ENCODE measurements at places on chromosomes 4 and X.

DNA sequence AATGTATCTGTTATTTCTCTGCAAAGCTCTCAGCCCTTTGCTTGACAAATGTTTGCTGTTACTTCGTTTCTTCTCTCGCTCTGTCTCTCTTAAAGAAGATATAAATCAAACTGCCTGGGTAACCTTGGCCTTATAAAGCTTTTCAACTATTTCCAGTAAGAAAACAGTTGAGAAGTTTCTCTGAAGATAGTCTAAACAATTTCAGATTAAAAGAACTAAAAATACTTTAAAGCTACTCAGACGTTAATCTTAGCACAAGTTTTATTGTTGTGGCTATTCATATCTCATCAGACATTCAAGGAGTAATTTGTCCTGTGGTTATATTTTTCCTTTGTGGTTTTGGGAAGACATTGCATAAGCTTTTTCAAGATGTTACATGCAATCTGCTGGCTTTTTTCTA is 22.6 kb downstream of the HOPX start:
- DNase-seq, result no peak

- peak; percentile 58 for DNase-seq
These were observed 19.0 kb downstream of the COX7B2 start for GRCh38 chr4:46890056-46890455.

- DNase-seq, result no peak
These were observed 11.4 kb upstream of the TAPT1 start for GRCh38 chr4:16237715-16238114.

DNA sequence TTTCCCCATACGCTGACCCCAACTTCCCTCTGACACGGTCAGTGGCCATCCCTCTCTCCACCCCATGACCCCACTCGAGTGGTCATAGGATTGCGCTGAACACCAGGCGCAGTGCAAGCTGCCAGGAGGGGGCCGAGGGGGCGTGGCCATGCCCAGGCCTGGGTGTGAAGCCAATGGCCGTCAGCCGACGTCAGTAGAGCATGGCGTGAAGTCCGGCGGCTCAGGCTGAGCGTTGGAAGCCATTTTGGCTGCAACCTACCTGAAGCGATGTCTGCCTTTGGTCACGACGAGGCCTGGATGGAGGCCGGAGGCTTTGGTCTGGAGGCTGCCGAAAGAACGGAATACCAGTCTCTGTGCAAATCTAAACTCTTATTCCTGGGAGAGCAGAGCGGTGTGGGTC is at the start of gene RAB41:
Gene RAB41, plus strand, starts transcription at position 222 of the 400 bp plus-strand sequence. Its CDS starts 46 bp downstream, at position 268.
- DNase-seq, result no peak

DNA sequence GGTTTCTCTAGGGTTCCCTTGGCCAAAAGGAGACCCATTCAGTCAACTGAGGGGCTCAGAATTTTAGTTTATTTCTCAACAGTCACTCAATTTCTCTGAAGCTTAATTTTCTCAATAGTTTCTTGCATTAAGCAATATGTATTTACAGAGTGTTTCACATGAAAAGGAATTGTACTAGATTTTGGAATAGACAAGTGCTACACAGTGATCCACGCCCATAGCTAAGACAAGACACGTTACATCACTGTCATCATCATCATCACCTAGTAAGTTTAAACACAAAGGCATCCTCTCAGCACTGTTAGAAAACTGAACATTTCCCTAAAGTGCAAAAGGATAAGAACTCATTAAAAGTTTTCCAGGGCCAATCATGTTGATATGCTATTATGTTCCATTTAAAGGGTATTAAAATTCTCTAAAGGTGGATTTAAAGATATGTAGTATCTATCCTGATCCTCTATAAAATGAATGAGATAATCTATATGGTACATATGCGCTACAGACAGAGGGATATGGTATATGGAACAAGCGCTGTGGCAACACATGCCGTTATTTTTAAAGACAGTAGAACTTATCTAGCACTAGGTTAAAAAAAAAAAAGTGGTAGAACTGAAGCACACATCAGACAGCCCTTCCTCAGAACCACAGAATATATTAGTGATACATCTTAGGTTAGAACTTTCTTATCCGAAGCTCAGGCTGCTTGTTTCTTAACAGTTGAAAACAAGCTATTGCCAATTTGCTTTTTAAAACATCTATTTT is 12.1 kb downstream of the PPA2 start:
- DNase-seq, result no peak

DNA sequence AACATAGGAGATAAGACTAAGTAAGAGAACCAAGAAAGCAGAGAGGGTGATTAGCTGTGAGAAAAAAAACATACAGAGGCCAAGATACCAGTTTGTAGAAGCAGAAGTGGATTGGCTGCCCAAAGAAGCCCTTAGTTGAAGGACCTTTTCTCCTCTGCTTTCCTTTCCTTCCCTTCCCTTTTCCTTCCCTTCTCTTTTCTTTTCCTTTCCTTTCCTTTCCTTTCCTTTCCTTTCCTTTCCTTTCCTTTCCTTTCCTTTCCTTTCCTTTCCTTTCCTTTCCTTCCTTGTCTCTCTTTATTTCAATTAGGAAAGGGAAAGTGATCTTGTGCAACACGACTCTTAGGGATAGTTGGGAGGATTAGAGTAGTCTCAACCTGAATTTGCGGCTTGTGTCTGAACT is 92.8 kb downstream of the RTL5 start:
- no peak for DNase-seq

- DNase-seq, result no peak
These were observed 546.5 kb upstream of the GALNTL6 start for GRCh38 chr4:171266671-171267070.

DNA sequence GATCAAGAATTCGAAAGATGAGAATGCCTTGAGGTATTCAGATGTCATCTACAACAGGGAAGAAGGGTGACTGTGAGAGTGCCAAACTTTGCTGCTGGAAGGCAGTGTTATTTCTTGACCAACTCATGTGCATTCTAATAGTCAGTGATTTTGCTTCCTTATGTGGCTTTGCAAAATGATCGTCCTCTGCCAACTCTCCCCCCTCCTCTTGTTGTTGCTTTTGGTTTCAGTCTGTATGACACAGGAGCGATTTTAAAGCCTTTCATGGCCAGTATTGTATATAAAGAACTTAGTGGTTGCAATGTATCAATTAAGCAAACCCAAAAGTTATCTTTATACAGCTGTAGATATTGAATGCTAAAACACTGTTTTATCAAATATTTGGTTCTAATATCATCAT is 379.1 kb downstream of the IL1RAPL1 start:
- DNase-seq, result no peak

- DNase-seq, result peak; percentile 6
These were observed 91.3 kb upstream of the WDR44 start for GRCh38 chrX:118254611-118255010.

DNA sequence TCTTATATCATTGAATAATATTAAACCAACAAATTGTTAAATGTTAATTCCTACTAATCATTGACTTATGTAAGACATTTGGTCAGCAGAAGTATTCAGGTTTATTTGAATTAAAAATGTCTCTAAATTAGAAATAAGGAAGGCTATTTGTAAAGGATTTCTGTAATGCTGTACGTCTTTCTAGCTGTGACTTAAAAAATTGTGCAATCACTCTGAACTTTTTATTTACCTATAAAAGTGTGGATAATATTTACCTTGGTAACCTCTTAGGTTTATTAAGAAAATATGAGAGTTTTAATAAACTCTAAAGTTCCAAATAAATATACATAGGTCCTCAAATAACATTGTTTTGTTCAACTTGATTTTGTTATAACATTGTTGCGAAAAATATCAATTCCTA is 76.9 kb downstream of the SLC30A9 start:
- no peak for DNase-seq

- DNase-seq, result no peak
These were observed 99.7 kb downstream of the AFF2 start for GRCh38 chrX:148600131-148600530.

- DNase-seq, result no peak
These were observed 74.5 kb downstream of the RFC1 start for GRCh38 chr4:39291686-39292085.

GRCh38 chrX:75074475-75074874 is 81.6 kb downstream of the ABCB7 start:
- DNase-seq, result no peak

- DNase-seq, result peak; percentile 3
These were observed 78.8 kb downstream of the RLIM start for GRCh38 chrX:74535408-74536151.

- no peak for DNase-seq
These were observed 158.8 kb upstream of the FAM47C start for GRCh38 chrX:36849407-36849806.

- DNase-seq, result no peak
These were observed 4.8 kb downstream of the SH3BP2 start for GRCh38 chr4:2797545-2798305.

- no peak for DNase-seq
These were observed 118.4 kb downstream of the COX18 start for GRCh38 chr4:72951147-72951546.

DNA sequence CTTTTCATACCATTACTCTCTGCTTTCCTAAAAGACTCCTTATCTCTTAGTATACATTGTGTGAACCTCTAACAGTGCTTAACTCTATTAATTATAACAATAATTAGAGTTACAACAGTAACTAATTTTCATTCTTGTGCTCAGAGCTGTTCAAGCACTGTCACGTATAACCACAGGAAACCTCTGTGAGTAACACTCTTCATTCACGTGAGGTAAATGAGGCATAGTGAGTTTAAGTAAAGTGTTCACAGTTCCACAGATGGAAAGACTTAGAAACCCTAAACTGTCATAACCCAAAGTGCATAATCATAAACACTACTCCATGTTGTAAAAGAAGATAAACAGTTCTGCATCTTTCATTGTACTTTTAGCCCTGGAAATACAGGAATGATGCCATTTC is 222.4 kb downstream of the CCSER1 start:
- no peak for DNase-seq

DNA sequence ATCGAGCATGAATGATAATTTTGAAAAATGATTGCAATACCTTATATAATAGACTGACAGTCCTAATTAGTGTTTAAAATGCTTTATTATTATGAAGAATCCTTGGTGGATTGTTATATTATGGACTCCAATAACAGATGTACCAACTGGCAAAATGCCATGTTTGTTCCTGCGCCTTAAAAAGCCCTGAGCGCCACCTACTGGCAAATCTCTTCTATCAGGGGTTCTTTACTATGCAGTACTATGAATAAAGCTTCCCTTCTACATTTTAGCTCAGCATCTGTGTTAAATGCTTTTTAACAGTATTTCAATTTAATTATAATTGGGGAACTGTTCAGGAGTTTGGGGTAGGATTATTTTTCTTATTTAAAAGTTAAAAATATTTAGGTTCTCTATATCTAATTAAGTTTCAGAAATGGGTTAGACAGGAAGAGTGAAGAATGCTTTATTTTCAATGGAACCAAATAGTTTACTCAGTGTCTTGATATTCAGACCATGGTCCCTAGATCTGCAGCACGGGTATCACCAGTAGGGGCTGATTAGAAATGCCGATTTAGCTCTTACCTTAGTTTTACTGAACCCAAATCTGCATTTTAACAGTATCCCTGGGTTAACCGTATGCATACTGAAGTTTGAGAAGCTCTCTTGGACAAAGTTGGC is 20.0 kb downstream of the CFAP97 start:
- peak; percentile 69 for DNase-seq

GRCh38 chr4:161823450-161823849 is 340.4 kb downstream of the FSTL5 start:
- DNase-seq, result no peak

DNA sequence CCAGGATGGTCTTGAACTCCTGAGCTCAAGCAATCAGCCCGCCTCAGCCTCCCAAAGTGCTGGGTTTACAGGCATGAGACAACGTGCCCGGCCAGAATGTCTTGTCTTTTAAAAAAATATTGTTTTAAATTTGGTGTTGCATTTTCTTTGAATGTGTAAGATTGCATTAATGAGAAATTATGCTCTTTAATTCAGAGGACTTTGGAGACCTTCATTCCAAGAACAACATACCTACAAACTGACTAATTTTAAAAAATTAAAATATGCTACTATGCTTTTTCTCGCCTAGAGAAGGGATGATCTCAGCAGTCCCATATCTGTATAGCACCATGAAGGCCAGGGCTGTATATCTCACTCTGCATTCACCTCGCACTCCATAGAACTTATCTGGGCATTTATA is 204.3 kb upstream of the SLC7A11 start:
- no peak for DNase-seq

GRCh38 chrX:153897899-153898298 is 6.6 kb upstream of the AVPR2 start:
- DNase-seq, result no peak

- DNase-seq, result no peak
These were observed 37.9 kb downstream of the FAT1 start for GRCh38 chr4:186685767-186686183.

GRCh38 chr4:137367620-137368019 is 164.7 kb downstream of the PCDH18 start:
- DNase-seq, result no peak

DNA sequence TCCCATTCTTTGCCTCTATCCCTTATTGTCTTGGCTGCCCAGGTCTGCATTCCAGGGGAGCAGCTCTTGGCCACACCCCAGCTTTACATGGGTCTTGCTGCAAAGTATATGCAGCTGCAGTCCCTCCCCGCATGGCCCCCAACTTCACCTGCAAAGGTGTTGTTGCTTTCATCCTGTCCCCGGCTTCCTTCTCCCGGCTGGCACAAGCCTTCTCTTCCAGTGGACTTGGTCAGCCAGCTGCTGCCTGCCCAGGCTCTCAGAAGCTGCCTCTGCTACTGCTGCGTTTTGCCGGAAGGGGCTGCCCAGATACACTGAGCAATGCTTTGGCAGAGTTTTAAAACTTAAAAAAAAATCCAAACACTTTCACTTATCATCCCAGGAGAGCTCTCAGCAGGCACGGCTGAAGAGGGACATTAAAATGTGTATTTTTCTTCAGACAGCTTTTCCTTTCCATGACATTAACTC is 121.2 kb upstream of the PDLIM3 start:
- DNase-seq, result no peak

DNA sequence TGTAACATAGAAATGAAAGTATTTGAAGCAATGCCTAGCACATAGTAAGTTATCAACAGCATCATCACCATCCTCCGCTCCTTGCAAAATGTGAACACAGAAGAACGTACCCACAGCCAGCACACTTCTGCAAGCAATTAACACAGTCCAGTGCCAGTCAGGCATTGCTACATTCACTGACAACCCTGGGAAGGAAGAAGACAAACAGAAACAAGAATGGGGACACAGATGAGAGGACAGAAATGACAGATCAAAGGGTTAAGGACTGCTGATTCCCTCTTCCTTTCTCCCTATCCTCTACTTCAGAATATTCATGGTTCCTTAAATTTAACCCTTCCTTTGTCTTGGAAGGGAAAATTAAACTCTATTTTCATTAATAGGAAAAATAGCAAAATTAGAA is 53.1 kb downstream of the CHM start:
- DNase-seq, result no peak

GRCh38 chr4:76637712-76638361 is 202.8 kb downstream of the SHROOM3 start:
- DNase-seq, result no peak

DNA sequence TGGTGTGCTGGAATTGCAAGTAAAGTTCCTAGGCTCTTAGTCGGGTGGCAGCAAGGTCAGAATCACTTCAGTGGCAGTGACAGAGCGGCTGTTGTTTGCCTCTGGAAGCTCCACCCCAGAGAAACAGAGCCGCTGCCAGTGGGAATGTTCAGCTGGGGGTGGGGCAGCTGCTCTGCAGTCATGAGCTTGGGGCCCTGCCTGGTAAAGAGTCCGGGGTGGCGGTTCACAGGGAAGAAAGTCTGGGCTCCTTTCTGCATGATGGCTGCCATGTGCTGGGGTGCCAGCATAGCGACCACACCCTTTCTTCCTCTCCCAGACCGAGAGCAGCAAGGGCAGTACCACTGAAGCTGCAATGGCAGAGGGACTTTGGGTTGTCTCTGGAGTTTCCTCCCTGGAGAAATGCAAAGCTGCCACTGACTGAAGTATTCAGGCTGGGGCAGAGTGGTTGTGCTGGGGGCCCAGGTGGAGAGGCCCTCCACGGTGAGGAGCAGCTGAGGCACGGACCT is 108.8 kb upstream of the CENPE start:
- DNase-seq, result no peak
